Cardiac muscle cell (in vitro differentiated cells and primary cell): ENCODE measurements at places on chromosomes 4 and X.

- no peak for DNase-seq
Measured at GRCh38 chr4:5781691-5782090, 70.7 kb downstream of the EVC start.

- no peak for DNase-seq
Measured at GRCh38 chr4:169724260-169724659, 33.5 kb downstream of the HPF1 start.

- DNase-seq, result no peak
Measured at GRCh38 chr4:26268246-26268645, 52.6 kb upstream of the RBPJ start.

DNA sequence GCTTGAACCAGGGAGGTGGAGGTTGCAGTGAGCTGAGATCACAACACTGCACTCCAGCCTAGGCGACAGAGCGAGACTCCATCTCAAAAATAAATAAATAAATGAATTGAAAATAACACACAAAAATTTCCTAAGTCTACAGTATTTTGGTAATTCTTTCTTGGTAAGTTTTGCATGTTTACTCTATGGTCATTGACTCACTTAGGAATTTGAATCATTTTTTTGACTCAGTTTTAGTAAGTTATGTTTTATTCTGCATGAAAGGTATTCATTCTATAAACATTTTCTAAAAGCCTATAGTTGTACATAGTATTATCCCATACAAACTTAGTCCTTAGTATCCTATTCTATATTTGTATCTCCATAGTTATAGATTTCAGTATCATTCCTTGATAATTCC lies 772.9 kb upstream of the SLIT2 start:
- DNase-seq, result no peak

GRCh38 chr4:103400405-103400804 lies 202.3 kb upstream of the CENPE start:
- peak; percentile 1 for DNase-seq

- DNase-seq, result no peak
Measured at GRCh38 chr4:78544678-78545077, 6.9 kb upstream of the ANXA3 start.

- no peak for DNase-seq
Measured at GRCh38 chr4:151669990-151670389, 90.8 kb downstream of the GATB start.

- DNase-seq, result no peak
Measured at GRCh38 chr4:39134683-39135306, 47.5 kb upstream of the WDR19 start.

- no peak for DNase-seq
Measured at GRCh38 chr4:169984173-169984572, 42.0 kb downstream of the MFAP3L start.

DNA sequence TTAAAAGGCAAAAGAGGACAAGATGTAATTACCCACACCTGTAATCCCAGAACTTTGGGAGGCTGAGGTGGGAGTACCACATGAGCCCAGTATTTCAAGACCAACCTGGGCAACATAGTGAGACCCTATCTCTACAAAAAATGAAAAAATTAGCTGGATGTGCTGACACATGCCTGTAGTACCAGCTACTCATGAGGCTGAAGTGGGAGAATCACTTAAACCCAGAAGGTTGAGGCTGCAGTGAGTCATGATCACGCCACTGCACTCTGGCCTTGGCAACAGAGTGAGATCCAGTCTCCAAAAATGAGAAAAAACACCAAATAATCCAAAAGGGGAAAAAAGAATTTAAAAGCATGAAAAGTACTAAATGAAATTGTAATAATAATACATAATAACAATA lies 30.8 kb downstream of the NR0B1 start:
- peak; percentile 32 for DNase-seq

GRCh38 chr4:119628281-119629141 lies at the start of gene PDE5A:
TSS of gene PDE5A (minus strand) at chr4:119628804. CDS start at chr4:119628671, 133 bp downstream.
- DNase-seq, result peak; percentile 91

DNA sequence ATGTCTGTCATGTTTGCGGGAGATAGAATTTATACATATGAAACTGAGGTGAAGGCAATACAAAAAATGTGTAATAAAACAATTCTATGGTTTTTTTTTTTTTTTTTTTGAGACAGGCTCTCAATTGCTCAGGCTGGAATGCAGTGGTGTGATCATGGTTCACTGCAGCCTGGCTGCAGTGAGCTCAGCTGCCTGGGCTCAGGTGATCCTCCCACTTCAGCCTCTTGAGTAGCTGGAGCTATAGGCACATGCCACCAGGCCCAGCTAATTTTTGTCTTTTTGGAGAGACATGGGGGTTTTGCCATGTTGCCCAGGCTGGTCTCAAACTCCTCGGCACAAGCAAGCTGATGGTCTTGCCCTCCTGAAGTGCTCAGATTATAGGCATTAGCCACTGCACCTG lies 10.1 kb downstream of the RADX start:
- DNase-seq, result no peak

DNA sequence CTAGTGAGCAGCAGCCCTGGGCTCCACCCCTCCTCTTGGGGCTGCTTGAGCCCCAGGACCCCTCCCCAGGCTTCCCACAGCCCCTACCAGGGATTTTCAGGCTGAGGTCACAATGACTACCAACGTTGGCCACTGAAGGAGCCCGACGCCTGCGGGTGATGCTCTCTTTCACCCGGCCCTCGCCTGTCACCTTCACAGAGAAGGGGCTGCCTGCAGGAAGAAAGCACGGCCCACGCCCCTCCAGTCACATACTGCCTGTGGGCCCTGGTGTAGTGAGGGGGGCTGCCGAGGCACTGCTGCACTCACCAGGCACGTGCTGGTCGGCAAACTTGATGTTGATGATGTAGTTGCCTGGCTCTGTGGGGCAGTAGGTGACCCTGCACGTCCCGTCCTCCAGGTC lies 22.0 kb downstream of the FLNA start:
- no peak for DNase-seq

GRCh38 chrX:85980286-85980685 lies 67.1 kb downstream of the CHM start:
- DNase-seq, result no peak

GRCh38 chr4:1983053-1983845 lies 25.5 kb downstream of the NELFA start:
- no peak for DNase-seq

DNA sequence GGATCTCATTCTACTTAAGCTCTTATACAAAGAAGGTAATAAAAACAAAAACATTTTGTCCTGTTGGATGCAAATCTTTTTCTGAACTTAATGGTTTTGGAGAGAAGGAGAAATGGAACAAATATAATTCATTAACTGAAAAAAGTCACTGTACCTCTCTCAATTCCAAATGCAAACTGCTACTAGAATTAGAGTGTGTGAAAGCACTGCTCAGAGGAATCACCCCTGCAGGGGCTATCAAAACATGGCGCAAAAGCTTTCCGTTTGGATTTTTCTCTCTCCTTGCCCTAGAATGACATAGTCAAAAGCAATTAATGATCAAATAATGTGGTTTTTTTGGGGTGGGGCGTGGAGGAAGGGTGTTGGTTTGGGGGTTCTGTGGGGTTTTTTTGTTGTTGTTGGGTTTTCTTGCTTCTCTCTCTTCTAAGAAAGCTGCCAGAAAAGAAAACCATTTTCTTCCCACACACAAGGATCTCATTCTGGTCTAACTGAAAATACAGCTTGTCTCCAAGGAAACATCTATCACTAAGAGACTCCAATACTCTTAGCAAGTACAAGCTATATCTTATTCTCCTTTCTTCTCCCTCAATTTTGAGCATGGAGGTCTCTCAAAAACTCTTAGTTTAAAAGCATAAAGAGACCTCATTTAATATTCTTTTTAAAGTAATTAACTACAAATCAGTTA lies 41.6 kb downstream of the USP46 start:
- DNase-seq, result no peak

DNA sequence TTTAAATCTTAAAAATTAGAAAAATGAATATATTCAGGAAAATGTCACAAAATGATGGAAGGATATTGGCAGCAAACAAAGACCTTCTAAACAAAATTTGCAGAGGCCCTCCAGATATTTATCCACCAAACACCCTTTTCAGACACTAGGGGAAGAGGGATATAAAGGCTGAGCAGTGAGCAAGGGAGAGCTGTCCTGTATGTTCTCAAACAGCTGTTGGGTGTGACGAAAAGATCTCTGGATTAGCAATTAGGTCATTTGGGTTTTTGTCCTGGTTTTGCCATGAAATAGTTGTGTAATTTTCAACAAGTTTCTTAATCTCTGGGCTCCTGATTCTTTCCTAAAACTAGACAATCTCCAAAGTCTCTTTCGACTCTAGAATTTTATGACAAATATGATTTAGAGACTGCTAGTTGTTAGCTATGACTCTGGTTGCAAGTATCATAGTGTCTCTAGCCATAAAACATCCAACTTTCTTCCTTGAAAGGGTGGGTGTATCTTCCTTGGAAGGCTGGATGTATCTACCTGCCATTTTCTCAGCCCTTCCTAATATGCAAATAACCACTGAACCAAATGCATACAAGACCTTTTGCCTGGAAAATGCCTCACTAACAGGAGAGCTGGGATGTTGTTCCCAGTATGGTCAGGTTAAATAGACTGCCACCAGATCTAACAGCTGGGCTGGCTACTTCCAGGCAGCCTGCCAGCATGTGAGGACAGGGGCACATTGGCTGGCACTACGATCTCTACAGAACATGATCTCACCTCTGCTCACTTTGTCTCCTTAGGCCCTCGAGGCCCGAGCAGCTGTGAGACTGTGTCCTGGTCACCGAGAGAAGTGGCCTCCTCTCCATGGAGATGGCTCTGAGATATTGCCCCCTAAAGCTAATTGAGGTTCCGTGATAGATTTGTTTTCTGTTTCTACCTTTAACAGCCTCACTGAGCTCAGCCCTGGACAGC lies 225.5 kb upstream of the JADE1 start:
- no peak for DNase-seq

- no peak for DNase-seq
Measured at GRCh38 chr4:53967986-53968385, 96.4 kb downstream of the CHIC2 start.

- DNase-seq, result no peak
Measured at GRCh38 chr4:159290321-159291030, 187.6 kb downstream of the RAPGEF2 start.

- DNase-seq, result peak; percentile 9
Measured at GRCh38 chr4:114780205-114780604, 181.6 kb downstream of the UGT8 start.

DNA sequence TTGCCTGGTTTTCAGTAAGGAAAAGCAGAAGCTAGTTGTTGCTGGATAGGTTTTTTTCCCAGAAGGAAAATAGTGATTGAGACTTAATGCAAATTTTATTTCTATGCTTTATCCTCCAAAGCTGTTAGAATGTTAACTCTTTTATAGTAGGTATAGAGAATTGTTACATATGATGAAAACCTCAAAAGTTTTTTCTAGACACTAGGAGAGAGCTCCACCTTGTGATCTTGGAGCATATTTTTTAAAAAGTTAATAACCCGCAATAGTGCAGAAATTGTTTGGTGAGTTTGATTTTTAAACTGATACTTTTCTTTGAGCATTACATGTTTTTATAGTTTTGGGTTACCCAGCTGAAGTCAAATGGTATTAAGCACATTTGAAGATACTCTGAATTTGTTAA lies 56.5 kb downstream of the STAG2 start:
- DNase-seq, result no peak

- DNase-seq, result no peak
Measured at GRCh38 chr4:106303548-106304281, 12.3 kb downstream of the TBCK start.

- no peak for DNase-seq
Measured at GRCh38 chrX:18542131-18542530, 116.7 kb downstream of the CDKL5 start.

DNA sequence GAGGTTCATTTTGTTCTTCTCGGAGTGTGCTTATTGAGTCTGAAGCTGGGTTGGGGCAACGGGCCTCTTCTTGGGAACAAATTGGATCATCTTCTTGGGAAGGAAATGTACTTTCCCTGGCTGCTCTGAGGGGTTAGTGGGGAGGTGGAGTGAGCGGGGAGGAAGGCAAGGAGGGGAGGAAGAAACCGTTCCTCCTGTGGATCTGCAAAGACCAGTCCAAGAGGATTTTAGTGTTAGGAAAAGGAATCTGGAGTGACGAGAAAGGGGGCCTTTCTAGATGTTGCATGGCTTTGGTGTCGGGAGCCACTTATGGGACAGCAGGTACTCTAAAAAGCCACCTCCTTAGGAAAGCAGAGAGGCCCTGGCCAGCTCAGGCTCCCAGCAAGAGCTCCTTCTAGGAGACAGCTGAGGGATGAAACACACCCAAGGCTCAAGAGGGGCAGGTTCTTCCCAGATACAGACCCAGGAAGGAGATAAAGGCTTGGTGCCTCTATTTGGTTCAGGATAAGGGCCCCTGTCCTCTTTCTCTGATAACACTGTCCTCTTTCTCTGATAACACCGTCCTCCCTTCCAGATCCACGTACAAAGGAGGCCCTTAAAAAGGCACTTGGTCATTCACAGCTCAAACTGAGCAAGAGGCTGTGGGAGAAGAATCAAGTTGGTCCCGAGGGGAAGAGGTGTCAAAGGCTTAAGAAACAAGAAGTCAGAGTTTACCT lies 451 bp downstream of the SOD3 start:
- peak; percentile 12 for DNase-seq

DNA sequence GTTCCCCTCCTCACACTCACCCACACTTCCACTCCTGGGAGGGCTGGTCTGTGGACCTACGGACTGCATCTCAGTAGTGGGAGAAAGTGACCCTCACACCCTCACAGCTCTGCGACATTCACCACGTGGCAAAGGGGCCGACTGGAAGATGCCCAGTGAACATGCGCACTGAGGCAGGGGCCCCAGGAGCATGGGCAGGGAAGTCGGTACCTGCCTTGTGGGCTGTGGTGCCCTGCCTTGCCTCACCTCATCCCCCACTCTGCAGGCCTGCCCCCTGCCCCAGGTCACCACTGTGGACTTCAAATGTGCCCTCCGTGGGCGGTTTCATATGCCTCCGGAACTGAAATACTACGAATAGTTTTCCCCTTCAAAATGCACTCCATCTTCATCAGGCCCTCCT lies 46.2 kb upstream of the XAGE1B start:
- no peak for DNase-seq
